ELF-1 (cell line): ENCODE measurements at places on chromosomes 5 and 9.
A peak's percentile ranks its signal among the peaks of the same experiment; 100 is the strongest.

- no peak for DNase-seq
These were observed 65.4 kb upstream of the TNFSF8 start for GRCh38 chr9:114995681-114996221.

DNA sequence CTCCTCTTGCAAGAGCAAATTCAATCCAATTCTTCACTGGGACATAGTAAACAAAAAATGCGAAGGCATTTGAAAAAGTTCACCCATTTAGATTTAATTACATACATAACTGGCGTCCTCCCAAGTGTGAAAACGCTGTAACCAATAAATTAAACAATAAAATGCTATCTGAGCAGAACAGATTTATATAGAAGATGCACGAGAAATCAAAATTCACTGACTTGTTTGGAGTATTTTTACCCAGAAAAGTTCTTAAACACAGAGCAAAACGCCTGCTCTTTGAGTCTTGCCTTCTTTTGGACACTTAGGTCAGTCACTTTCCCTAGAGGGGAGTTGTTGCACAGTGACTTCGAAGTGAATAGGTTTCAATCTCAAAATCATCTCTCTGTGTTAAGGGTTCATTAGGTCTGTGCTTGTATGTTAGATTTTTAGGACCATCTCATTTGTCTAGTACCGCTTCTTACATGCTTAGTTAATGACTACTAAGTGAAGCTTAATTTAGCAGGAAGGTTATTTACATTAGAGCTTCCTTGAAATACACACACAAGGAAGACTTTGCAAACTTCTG, 1.9 kb downstream of the ALDH1A1 start:
- DNase-seq, result no peak

DNA sequence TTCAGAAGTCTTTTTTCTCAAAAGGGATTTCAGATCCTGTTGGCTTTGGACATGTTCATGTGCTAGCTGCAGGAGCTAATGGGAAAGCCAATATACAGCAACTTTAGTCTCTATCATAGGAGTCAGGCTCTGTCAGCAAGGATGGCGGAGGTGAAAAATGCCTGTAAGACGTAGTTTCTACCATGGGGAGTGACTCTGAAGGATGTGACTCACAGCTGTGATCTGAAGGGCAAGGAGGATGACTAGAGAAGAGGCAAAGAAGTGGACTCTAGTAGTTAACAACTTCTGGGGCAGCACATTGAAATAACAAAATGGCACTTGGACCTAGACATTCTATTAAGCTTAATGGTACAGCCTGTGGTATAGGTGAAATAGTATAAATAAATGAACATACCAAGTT, 3.1 kb upstream of the NDUFS4 start:
- no peak for DNase-seq

- DNase-seq, result no peak
These were observed 5.8 kb downstream of the FPGS start for GRCh38 chr9:127808347-127809001.

GRCh38 chr5:124192716-124193115, 553.7 kb downstream of the ZNF608 start:
- DNase-seq, result no peak

GRCh38 chr5:133753856-133754255, 141.5 kb upstream of the FSTL4 start:
- DNase-seq, result no peak

- no peak for DNase-seq
These were observed at the start of gene IL31RA for GRCh38 chr5:55850839-55851674. Gene IL31RA (plus strand): TSS chr5:55851357. CDS start chr5:55851571, 214 bp downstream.

GRCh38 chr5:38329132-38329715, 70.9 kb downstream of the EGFLAM start:
- DNase-seq, result no peak

DNA sequence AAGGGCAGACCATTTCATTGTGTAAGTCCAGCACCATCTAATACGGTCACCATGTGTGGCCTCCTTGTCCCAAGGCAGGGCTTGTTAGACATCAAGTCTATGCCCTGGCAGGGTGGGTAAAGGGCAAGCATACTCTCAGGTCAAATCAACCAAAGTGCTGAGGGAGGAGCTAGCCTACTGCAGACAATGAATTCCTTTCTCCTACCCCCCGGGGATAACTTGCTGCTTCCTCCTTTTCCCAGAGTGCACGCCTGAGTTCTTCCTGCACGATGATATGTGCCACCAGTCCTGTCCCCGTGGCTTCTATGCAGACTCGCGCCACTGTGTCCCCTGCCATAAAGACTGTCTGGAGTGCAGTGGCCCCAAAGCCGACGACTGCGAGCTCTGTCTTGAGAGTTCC, 71.4 kb downstream of the RFK start:
- peak; percentile 60 for DNase-seq

- peak; percentile 95 for DNase-seq
These were observed 24.1 kb upstream of the WNK2 start for GRCh38 chr9:93159601-93160471.

- DNase-seq, result no peak
These were observed 1.9 kb upstream of the GM2A start for GRCh38 chr5:151251001-151251551.

DNA sequence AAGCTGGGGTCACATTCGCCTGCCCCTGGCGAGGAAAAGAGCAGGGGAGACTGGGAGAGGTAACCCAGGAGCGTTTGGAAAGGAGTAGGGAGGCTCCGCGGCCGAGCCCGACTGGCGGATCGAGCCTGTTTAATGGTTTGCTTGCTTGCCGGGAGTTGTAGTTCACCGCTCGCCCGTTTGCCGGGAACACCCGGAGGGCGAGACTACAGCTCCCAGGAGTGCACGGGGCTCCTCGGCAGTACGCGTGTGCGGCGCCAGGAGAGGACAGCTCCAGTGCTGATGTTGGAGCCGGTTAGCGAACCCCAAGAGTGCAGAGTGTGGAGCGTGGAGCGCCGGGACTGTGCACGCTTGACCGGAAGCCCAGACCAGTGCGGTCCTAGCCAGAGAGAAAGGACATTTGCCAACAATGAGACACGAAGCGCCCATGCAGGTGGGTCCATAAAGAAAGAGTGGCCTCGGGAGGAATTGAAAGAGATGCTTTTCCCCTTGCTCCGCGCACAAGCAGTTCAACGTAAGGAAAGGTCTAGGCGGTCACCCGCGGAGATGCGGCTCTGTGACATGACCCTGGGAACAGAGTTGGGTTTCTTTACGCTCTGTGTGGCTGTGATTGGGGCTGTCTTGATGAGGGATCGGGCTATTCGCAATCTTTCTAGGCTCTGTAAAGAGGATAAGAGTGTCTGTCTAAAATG, at the start of gene RAB3C:
Gene RAB3C (plus strand): TSS at position 273 of the 689 bp plus-strand sequence. CDS start 134 bp downstream, at position 407.
- peak; percentile 97 for DNase-seq

DNA sequence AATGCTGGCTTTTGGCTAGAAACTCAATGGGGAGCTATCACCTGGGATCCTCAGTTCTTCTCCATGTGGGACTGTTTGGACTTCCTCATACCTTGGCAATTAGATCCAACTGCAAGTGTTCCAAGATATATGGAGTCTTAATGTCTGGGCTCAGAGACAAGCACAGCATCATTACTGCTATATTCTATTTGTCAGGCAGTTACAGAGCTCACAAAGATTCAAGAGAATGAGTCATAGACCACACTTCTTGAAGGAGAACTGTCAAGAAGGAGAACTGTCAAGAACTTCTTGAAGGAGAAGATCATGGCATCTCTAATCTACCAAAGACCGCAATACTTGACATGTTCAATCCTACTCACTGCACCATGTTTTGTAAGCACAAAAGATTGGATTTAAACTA, 106.8 kb upstream of the NREP start:
- no peak for DNase-seq

DNA sequence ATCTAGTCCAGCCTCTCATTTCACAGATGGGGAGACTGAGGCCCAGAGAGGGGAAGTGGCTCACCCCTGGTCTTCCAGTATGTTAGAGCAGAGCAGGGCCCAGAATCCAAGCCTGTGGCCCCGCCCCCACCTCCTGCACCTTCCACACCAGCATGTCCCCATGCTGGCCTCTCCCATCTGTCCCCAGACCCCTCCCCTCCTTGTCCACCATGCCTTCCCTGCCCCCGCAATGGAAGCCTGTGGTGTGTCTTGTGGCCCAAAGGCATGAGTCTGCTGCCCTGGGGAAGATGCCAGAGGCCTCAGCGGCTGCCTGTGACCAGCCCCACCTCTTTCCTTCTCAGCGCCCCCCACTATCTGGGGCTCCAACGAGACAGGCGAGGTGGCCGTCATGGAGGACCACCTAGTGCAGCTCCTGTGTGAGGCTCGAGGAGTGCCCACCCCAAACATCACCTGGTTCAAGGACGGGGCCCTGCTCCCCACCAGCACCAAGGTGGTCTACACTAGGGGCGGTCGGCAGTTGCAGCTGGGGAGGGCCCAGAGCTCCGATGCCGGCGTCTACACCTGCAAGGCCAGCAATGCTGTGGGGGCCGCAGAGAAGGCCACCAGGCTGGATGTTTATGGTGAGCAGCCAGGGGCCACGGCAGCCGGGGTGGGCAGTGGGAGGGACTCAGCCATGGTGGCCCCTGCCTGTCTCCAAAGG, 87.2 kb downstream of the HMCN2 start:
- no peak for DNase-seq

- peak; percentile 74 for DNase-seq
These were observed at the start of gene HNRNPH1 for GRCh38 chr5:179623003-179623905. Gene HNRNPH1 (minus strand): TSS chr5:179623671. CDS start chr5:179623133, 538 bp downstream.

DNA sequence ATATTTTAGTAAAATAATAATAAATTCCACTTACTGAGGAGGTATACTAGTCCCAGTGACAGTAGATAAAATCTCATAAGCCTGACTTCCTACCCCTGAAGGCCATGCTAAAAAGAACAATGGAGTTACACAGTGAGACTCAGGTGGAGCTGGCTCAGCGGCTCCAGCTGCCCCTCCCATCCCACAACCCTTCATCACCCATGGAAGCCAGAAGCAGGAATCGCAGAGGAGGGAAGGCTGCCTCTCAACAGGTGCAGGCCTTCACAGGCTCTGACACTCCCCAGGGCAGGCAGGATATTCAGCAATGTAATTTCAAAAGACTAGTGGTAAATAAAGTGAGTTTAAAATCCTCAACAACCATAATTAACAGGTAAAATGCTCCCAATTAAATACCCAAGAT, 67.5 kb downstream of the FANCC start:
- peak; percentile 66 for DNase-seq

GRCh38 chr9:134945509-134946275, 28.0 kb upstream of the FCN1 start:
- DNase-seq, result no peak

DNA sequence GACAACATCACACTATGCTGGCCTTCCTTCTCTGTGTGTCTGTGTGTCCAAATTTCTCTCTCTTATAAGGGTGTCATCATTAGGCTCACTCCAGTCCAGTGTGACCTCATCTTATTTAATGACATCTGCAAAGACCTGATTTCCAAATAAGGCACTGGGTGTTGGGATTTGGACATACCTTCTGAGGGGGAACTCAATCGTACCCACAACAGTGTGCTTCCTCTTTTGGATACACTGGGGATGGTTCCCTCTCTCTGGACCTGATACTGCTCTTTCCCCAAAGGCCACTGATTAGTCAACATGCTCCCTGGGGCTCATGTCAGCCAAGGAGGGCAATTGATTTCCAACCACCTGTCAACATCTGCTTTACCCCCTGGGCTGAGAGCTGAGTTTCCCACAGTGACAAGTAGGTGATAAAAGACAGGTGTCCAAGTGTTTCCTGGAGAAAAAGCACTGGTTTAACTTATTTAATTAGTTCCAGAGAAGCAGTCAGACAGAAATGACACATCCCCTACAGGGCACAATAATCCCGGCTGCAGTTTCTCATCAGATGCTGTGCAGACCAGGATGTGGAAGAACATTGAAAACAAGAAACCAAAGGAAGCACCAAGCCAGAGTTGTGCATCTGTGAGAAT, 17.8 kb upstream of the CEP72 start:
- no peak for DNase-seq

GRCh38 chr5:100676817-100677631, 141.8 kb downstream of the FAM174A start:
- no peak for DNase-seq

DNA sequence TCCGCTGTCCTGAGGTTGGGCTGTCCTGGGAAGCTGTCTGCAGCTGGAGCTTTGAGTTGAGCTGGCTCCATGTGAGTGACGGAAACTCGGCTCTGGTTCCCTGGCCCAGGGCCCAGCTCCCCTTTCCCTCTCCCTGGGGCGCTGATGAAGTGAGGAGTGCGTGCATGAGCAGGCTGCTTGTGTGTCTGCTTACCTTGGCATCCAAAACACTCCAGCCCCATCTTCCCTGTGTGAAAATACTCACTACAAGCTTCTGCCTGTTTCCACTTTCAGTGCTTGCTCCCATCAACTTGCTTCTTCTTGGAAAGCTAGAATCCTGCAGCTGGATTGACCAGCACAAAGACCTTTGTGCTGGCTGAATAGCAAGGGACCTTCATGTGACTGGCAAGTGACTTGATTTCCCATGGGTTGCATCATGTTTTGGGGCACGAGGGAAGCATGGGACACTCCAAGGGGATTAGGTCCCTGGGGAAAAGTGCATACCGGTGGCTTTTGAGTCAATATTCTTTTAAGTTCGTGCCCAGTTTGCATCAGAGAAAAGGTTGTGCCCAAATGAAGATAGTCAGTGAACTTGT, 198.1 kb downstream of the GADD45G start:
- no peak for DNase-seq

DNA sequence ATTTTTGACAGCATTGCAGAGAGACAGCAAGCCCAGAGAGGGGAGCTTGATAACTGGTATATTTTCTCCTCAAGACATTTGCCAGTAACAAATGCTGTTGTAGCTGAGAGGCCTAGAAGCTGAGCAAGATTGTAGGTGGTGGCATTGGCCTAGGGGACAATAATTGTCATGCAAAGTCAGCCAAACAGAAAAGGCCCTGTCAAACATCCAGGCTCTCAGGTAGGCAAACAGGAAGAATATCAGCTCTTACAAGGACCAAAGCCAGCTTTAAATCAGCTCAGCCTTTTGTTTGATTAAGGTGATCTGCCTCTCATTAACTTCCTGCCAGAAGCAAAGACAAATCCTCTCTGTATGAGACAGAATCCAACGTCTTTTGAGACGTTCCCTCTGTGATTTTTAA, 29.7 kb upstream of the BARX1 start:
- DNase-seq, result peak; percentile 52

GRCh38 chr9:89225036-89225435, 46.4 kb upstream of the SHC3 start:
- DNase-seq, result no peak
